Retinal pigment epithelial cell (primary cell): ENCODE measurements at places on chromosomes 5 and 9.
A peak's percentile ranks its signal among the peaks of the same experiment; 100 is the strongest.

DNA sequence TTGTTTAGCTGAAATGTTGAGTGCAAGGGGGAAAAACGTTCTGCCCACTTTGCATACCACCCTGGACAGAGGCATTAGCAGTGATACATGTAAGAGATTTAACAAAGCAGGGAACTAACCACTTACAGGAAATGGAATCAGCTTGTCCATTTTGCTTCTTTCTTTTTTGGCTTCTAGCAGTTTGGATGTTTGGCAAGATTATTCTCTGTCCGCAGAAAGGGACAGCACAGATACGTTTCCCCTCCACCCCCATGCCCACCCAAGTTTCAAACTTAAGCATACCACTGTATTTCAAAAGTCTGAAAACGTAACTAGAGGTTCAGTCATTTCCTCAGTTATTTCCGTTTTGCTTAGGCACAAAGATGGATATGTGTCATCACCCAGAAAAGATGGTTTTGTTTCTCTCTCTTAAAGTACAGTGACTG, 118.4 kb downstream of the GDNF start:
- DNase-seq: no peak

- no peak for DNase-seq
These were observed 19.4 kb downstream of the GARNL3 start for GRCh38 chr9:127283917-127284497.

- no peak for DNase-seq
These were observed 55.1 kb upstream of the KDM4C start for GRCh38 chr9:6702707-6703106.

GRCh38 chr9:125522328-125522725, 184.7 kb downstream of the MAPKAP1 start:
- DNase-seq: no peak

- no peak for DNase-seq
These were observed at the start of gene IL7R for GRCh38 chr5:35856765-35857351. TSS of gene IL7R (plus strand) at chr5:35856891. CDS start at chr5:35856978, 87 bp downstream.

- no peak for DNase-seq
These were observed 11.6 kb upstream of the CLTB start for GRCh38 chr5:176427971-176428370.

- peak; percentile 39 for DNase-seq
These were observed 34.5 kb upstream of the ORM1 start for GRCh38 chr9:114288193-114289091.

DNA sequence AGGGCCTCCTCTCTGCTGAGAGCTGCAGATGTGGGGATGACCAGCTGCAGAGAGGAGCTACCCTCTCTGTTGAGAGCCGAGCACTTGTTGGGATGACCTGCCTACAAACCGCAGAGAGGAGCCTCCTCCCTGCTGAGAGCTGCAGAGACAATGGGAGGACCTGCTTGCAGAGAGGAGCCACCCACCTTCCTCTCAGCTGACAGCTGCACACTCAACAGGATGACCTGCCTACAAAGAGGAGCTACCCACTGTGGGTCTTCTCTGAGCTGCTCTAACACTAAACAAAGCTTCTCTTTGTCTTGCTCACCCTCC, 19.6 kb downstream of the TMEM38B start:
- DNase-seq: no peak

- DNase-seq: peak; percentile 58
These were observed 265.3 kb upstream of the GAS1 start for GRCh38 chr9:87212605-87213021.

DNA sequence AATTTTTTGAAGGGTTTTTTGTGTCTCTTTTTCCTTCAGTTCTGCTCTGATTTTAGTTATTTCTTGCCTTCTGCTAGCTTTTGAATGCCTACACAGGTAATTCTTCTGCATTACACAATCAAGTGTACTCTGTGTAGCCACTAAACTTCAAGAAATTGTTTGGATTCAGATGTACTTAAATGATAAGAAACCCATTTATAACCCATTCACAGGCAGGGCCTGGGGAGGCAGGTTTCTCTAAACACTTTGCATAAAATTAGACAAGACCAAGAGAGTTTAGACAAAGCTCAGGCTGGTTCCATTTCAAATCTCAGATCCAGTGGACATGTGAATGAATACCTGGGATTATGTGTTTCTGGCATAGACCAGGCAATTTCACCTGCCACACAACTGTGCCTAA, 41.3 kb upstream of the SEMA5A start:
- no peak for DNase-seq

GRCh38 chr5:16936989-16937438, 926 bp upstream of the MYO10 start:
- no peak for DNase-seq

GRCh38 chr5:67311701-67312100, 115.1 kb upstream of the CD180 start:
- no peak for DNase-seq

- no peak for DNase-seq
These were observed 1.9 kb downstream of the LPAR1 start for GRCh38 chr9:111036429-111036789.

DNA sequence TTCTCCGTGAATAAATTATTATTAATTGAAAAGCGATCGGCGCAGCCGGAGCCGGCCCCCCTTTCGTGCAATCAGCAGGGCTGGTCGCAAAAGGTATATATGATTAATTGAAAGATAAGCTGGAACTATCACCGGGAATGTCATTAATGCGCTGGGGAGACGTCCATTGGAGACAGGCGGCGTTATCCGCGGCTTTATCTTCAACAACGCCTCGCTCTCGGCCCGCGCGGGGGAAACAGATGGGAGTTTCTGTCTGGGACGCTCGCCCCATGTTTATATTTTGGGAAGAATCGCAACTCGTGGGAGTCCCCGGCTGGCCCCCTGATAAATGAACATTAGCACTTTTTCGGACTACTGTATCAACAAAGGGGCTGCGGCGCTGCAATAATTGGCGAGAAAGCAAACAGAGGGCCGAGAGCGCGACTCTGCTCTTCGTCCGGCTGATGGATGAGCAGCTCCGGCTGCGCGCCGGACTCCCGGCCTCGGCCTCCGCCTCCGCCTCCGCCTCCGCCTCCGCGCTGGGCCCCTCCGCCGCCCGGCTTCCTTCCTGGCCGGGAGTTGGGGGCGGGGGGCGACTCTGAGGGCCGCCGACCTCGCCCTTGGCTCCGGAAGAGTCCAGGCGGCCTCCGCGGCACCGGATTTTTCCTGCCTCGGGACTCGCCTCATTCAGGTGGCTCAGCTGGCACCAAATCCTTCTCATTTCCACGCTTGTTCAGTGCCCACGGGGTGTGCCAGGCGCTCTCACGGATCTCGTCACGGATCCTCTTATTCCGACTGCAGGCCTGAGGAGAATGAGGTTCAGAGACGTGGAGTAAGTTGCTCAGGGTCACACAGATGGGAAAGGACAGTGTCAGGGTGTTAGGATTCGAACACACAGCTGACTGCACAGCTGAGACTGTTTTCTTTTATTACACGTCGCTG, 3.6 kb upstream of the NKX2-5 start:
- DNase-seq: no peak

DNA sequence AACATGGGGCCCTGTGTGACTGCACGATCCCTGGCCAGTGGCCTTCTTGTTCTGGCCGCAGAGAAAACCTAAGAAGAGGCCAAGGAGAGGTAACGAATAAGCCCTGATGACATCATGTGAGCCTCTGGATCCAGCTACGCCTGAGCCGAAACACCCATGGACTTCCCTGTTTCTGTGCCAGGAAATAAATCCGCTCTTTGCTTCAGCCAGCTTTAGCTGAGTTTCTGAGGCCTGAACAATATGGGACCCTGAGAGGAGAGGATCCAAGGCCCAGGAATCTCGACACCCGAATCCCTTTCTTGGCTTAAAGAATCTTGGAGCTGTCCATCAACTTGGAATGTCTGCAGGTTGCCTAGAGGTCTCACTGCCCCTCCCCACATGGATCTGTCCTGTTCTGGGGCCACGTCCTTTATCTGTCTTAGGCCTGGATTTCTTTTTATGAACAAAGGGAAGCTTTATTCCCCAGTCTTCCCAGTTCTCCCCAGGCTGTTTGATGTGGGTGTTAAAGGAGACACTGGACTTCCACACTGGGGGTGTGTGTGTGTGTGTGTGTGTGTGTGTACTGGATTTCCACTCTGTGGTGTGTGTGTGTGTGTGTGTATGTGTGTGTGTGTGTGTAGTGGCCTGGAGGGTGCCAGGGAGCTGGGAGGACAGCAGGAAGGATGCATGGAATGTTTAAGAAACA, 13.7 kb downstream of the IER5L start:
- DNase-seq: peak; percentile 97

DNA sequence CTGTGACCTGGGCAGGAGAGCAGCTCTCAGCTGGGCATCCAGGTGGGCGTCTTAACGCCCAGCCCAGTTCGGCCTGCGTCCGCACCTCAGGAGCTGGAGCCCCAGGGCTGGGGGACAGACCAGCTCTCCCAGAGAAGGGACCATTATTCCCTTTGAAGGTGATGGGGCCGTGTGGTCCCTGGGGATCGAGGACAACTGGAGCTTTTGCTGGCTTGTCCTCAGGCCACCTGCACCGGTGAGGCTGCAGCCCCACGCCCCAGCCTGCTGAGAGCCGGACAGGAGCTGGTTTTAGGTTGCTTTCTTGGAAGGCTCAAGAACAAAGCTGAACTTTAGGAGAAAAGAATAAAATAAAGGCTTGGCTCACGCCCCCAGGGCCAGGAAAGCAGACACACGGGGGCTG, 40.9 kb downstream of the NACC2 start:
- no peak for DNase-seq

DNA sequence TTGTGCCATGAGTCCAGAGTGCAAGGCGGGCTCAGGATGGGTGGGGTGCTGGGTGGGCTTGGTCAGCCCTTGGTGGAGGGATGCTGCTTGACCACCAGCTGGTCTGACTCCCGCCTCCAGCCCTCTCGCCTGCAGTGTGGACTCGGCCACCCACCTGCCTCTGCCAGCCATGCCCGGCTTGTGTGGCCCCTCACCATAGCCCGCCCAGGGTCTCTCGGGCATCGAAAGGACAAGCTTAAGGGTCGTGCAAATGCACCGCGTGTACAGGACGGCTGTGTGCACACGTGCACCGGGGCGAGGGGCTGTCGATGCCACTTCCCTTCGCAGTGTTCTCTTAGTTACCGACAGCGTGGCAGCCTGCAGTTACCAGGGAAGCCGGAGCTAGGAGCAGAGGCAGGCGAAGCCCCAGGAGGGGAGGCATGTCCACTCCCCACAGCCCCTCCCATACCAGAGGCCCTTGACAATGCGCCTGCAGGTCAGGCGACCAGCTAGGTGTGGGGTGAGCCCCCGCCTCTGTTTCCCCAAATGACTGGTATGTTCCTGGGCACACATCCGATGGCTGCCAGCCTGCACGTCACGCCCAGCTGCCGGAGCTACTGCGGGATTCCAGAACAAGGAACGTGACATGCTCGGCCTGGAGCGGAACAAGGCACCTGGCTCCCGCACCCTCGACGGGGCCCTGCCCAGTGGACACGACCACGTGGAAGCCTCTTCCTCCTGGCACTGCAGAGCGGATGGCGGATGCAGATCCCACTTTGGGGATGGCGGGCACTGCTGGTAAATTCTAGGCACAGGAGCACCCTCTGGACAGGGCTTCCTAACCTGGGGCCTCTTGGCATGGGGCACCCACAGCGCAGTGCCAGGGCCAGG, 7.8 kb downstream of the LCN9 start:
- no peak for DNase-seq

DNA sequence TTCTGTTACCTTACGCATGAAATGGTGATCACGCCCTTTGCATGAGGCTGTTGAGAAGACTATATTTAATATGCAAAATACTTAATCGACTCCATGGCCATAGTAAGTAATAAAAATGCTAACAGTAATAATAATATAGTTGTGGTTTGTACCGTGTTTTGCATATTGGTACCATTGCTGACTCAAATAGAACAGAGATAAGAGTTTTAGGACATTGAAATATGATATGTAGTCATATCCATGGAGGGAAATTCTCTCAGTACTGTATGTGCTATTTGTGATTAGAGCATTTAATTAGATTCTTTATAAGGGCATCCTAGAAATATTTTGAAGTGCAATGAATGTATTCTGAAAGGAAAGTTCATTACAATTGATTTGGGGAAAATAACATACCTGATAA, 41.9 kb downstream of the CFAP90 start:
- DNase-seq: no peak

DNA sequence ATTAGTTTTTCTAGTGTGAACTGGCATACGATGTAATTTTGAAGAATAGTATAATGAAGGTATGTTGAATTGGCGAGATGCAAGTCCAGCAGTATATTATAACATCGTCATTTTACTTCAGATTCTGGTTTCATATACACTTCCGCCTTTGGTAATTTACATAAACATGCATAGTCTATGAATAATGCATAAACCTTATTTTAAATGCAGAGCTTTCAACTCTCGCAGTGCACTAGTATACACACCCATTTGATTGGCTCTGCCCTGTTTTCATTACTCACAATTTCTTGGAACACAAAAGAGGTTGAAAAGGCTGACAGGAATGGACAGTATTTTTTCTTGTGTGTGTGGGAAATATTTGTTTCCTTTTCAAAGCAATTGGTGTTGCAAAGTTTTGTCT, 128.9 kb upstream of the CCNH start:
- no peak for DNase-seq

DNA sequence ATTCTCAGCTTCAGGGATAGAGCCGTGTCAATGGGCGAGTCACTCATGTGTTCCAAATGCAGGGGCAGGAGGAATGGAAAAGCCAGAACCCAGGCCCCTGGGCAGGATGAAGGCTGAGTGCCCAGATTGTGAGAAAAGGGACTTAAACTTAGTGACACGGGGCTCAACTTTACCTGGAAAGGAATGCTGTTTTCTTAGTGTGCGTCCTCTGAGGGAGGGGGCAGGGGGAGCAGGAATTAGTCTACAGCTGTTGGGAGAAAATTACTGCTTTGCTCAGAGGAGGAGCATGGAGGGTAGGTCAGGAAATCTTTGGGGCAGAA, 14.6 kb downstream of the HK3 start:
- no peak for DNase-seq

DNA sequence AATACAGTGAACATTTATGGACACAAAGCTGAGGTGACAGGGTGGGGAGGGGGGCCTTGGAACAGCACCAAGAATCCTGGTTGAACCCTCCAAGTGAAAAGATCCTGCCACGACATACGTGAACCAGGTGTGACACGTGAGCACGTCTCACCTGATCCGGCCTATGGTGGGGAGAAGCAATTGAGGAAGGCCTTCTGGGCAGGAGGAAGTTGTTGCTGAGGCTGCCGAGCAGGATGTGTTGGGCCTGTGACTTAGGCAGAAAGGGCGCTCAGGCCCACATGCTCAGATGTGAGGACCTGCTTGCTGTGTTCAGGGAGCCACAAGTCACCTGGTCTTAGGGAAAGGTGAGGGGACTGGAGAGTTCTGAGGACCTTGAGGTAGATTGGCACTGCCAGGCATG, 2.5 kb upstream of the MAPK9 start:
- DNase-seq: no peak

- DNase-seq: peak; percentile 24
These were observed 26.2 kb upstream of the BICD2 start for GRCh38 chr9:92790542-92791527.
